Heart right ventricle (tissue), 16 donors: ENCODE measurements at places on chromosomes 6 and 20. TPM values are rescaled to one million over a fixed set of nuclear protein-coding genes. Genes with fewer than 3 reads are reported as not detected.

HELZ2 gene
- 4.8 TPM for polyA plus RNA-seq

C20orf141 gene
- polyA plus RNA-seq: not detected

- DNase-seq: no peak
These were observed 196.5 kb downstream of the BACH2 start for GRCh38 chr6:90100059-90100665.

DNA sequence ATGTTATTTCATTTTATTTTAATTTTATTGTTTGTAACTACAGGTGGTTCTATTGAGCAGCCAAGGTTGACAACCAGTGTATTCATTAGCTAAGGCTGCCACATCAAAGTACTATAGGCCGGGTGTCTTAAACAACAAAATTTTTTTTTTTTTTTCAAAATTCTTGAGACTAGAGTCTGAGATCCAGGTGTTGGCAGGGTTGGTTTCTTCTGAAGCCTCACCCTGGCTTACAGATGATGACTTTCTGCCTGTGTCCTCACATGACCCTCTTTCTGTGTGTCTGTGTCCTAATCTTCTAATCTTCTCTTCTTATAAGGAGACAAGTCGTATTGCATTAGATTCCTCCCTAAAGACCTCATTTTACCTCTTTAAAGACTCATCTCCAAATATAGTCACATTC is 208.4 kb downstream of the MANEA start:
- no peak for DNase-seq

- no peak for DNase-seq
These were observed 546.1 kb upstream of the MAN1A1 start for GRCh38 chr6:119895626-119896025.

RBPJL gene
- 0.06 TPM for polyA plus RNA-seq

DNA sequence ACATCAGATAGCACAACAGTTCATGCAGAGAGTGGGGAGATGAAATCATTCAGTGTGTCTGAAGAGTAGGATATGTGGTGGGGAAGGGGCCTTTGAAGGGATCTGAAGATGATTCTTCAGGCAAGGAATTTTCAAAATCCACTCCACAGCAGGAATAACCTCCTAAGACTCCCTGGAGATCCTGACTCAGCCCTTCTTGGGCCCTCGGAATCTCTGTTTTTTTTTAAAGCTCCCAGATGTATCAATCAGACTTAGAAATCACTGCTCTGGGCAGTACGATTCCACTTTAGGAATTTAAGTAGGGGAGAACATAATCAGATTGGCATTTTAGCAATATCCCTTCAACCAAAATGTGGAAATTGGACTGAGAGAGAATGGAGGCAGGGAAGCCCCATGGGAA is 55.5 kb downstream of the RIOK1 start:
- no peak for DNase-seq

MYT1 gene
- polyA plus RNA-seq: 0.15 TPM

POPDC3 gene
- polyA plus RNA-seq: 50.3 TPM

GRCh38 chr6:35064757-35065440 is 76.2 kb downstream of the TCP11 start:
- no peak for DNase-seq

GRCh38 chr6:140050101-140050995 is 675.9 kb upstream of the CITED2 start:
- DNase-seq: no peak

DNA sequence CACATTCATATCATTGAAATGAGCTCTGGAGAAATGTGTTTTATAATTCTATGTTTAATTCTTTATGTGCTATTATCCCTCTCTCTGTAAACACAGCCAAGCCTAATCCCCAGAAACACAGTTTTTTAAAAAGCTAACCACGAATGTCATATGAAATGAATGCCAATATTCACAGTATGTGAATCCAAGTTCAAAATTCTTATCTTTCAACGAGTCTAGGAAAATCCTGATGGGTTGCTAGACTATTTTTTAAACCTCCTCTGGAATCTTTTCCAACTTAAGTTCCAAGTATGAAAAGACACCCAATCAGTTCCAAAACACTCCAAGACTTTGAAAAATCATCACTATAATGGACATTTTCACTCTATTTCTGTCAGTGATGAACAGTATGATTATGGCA is 689.3 kb downstream of the HACE1 start:
- no peak for DNase-seq
